ENCODE measurements at places on chromosomes 7 and 10. TPM values are rescaled to one million over a fixed set of nuclear protein-coding genes. Genes with fewer than 3 reads are reported as not detected.

The HYAL4 gene
- not detected for total RNA-seq

The CUBN gene
- total RNA-seq: 1.3 TPM

The IL6 gene
- total RNA-seq: 6.5 TPM

The TMEM176A gene
- total RNA-seq: 63.7 TPM

The LRRD1 gene
- not detected for total RNA-seq

The TRIL gene
- total RNA-seq: 6.5 TPM

The ELN gene
- 231 TPM for total RNA-seq

All from upper lobe of right lung (tissue), 1 donor.